ENCODE measurements at places on chromosomes 1 and 21. TPM values are rescaled to one million over a fixed set of nuclear protein-coding genes. Genes with fewer than 3 reads are reported as not detected.
A peak's percentile ranks its signal among the peaks of the same experiment; 100 is the strongest.

ACTL8 gene
- not detected for total RNA-seq

DNA sequence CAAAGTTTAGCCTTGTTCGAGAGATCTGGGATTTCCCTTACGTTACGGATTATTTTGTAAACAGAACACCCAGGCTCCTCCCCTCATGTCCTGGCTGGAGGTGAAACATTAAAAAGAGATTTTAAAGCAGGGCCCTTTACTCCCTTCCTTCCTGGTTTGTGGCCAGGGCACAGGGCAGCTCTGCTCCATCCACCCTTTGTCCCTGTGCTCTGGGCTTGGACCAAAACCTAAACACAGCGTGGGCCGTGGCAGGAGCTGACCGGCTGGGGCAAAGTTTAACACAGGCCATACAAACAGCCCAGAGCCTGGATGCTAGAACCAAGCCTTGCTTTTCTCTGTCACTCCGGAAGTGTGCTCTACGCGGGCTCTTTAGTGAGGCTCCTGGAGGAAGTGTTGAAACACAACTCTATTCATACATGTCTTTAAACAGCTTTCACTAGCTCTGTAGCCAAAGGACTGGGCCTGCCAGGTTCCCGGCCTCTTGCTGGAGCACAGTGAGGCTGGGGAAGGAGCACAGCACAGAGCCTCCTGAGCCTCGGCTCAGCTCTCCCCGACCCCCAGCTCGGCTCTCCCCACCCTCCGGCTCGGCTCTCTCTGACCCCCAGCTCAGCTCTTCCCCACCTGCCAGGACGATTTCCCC lies 84.7 kb downstream of the PDE9A start:
- DNase-seq: peak; percentile 41

DNA sequence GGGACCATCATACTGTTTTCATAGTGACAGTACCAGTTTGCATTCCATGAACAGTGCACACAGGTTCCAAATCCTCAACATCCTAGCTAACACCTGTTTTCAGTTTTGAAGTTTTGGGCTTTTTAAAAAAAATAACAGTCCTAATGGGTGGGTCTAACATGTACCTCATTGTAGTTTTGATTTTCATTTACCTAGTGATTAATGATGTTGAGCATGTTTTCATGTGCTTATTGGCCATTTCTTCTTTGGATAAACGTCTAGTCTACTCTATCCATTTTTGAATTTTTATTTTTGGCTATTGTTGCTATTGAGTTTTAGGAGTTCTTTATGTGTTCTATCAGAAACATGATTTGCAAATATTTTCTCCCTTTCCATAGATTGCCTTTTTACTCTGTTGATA lies 3.4 kb downstream of the GBP6 start:
- DNase-seq: no peak

DNA sequence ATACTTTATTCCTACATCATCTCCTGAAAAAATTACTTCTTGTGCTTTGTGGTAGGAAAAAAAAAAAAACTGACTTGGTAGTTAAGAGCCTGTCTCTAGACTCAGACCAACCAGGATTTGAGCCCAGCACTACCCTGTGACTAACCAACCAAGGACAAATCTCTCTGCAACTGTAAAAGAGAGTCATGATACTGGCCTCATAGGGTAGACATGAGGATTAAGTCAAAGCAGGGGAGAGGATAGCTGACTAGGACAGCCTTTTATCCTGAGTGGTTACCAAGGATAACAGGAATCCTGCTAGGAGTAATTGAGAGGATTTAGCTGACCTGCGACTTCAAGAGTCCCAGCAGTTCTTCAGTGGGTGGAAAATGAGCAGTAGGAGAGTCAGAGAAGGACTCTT lies 112.8 kb downstream of the C1orf21 start:
- no peak for DNase-seq

TTC24 gene
- total RNA-seq: 19.8 TPM

LCE1D gene
- not detected for total RNA-seq

- DNase-seq: peak; percentile 44
These were observed 4.8 kb downstream of the TCHH start for GRCh38 chr1:152110365-152110859.

SPRR2B gene
- not detected for total RNA-seq

DNA sequence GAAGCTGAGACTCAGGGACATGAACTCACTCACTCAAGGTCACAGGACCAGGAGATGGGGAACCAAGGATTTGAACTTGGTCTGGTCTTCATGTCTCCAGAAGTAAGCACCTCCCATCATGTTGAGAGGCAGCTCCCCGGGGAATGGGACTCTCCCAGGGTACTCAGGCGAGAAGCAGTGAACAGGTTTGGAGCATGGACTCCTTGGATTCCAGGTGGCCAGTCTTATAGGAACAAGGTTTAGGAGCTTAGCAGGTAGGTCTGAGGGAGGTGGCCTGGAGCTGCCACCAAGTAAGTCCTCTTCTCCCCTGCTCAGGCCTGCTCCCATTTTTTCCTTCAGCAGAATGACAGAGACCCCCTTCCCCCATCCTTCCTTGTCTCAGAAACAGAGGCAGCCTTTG lies 14.9 kb upstream of the ARHGEF10L start:
- DNase-seq: no peak

DNA sequence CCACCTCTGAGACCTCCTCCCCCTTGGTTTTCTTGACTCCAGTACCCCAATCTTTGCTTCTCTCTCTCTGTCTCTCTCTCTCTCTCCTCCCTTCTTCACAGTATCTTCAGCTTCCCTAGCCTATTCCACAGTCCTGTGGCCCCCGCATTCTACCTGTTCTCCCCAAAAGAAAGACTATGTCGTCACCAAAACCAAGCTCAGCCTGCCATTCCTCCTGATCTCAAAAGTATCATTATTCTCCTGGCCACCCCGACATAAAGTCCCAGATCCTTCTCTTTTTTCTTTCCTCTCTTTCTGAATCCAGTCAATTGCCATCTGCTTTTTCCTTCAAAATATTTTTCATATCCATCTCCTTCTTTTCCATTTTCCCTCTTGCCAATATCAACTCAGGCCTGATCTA lies 23.7 kb upstream of the KHDRBS1 start:
- DNase-seq: no peak

DNA sequence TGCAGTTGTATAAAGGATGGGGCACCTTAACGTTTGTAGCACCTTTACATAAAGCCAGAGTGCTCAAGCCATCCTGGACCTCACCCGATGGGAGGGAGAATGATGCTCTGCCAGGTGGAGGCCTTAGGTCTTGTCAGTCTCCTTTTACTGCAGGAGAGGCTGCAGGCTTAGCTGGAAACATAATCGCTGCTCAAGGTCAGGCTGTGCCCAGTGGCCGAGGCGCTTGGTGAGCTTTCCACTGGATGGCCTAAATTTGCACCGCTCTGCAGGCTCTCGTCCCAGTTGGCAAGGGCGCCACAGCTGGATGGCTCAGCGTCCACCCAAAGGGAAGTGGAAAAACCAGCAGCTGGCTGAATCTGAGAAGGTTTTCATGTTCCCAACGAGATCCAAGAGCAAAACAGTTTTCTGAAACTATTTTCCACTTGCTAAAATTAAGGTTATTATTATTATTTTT lies 438.9 kb downstream of the CAMTA1 start:
- no peak for DNase-seq
